ENCODE measurements at places on chromosomes 2 and 18.
A peak's percentile ranks its signal among the peaks of the same experiment; 100 is the strongest.

DNA sequence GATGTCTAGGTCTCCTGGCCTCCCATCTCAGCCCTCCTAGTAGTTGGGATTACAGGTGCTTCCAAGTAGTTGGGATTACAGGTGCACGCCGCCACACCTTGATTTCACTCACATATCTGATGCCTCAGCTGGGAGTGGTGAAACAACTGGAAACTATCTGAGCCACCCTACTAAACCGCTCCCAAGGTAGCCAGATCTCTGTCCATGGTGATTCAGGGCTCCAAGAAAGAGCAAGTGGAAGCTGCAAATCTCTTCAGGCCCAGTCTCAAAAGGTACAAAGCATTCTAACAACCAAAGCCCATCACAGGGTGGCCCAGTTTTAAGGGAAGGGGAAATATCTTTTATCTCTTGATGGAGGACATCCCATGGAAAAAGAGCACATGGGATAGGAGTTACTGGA lies 19.0 kb downstream of the C1GALT1C1L start:
- DNase-seq: no peak

DNA sequence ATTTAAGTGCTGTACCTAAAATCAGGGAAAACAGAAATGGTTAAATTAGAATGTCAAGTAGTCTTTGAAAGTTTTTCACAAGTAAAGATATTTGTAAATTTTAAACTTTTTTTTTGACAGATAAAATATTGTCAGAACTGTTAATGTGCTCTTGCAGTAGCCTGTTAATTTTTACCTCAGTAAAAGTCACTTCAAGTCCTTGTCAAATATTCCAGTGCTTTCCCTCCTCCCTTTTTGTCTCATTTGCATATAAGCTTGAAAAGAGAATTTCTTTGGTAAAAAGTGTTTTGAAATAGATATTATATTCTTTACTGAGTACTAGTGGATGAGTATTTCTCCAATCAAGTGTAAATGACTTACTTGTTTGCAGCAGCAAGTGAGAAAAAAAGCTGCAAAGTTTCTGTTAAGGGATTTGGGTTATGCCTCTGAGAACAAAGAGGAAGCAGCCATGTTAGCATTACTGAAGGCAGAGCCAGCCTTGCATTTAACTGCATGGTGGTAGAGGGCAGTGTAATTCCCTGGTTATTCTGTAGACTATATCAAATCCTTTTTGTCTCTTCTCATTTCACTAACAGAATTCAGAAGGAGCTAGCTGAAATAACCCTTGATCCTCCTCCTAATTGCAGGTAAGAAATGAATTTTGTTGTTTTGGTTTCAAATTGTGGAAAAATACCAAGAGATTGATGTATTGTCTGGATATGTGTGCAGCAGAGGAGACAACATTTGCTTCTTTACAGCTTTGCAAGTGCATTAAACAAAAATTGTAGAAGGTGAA lies 3.2 kb downstream of the UBE2E3 start:
- no peak for DNase-seq

DNA sequence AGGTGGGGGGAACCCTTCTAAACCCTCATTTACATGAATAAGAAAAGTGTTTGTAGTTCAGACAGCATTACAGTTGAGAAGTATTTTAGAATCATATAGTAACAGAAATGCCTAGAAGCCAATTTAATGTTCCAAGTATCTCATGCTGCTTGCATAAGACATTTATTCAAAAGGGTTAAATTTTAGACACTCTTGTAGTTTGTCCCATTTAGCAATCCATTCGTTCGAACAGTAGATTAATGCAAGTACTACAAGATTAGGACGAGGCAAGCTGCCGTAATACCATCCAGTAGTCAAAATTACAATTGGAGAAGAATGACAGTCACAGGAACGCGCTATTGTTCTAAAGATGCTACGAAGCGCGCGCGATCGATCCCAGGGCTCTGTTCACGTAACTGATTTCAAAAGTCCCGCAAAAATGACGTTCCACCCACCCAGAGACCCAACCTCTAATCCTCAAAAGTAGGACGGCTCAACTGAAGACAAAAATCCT lies 1.2 kb downstream of the TMEM237 start:
- DNase-seq: no peak

GRCh38 chr2:142031656-142032055 lies 99.2 kb downstream of the LRP1B start:
- DNase-seq: no peak

GRCh38 chr2:241040081-241040803 lies 41.8 kb downstream of the SNED1 start:
- DNase-seq: no peak

DNA sequence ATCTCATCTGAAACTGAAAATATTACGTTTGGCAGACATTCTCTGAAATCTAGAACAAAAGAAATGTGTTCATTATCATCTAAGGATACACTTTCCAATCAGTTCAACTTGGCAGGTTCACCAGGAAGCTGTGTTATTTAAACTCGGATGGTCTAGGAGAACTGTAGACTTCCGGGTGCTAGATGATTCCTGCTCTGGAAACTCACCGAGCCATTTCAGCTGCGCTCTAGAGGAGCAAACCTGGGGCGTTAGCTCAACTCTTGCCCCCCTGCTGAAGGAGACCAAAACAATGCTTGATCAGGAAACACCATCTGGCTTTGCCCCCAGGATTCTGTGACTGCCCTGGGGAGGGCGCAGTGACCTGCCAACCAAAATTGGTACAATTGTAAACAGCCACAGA lies 22.9 kb downstream of the MLPH start:
- no peak for DNase-seq

GRCh38 chr18:8689517-8689916 lies 15.8 kb upstream of the MTCL1 start:
- no peak for DNase-seq

- DNase-seq: no peak
These were observed 243.4 kb downstream of the RDH14 start for GRCh38 chr2:18317017-18317416.

GRCh38 chr2:228853151-228853550 lies 417.9 kb downstream of the PID1 start:
- DNase-seq: no peak

DNA sequence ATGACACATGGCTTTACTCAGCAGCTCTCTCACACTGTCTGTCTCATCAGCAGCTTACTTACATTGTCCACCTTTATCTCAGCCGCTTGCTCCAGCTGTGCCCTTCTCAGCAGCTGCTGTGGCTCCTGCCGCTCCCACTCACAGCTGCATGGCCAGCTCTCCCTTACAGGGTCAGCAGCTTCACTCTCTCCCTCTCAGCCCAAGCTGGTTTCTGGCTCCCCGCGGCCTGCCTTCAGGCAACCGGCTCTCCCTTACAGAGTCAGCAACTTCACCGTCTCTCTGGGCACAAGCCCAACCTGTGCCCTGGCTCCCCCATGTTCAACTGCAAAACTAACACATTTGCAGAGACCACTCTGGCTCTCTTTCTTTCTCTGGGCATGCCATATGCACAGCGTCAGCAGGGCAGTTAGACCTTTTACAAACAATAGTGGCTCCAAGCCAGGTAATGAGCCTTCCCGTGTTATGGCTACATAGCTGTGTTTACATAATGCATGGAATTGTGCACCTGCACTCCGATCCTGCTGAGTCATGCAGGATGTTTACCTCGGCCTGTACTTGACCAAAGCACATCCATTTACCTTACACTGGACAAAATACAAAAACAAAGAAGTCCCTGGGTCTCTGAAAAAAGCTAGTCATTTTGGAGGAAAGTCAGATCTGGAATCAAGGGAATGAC lies 167.3 kb downstream of the DOK6 start:
- DNase-seq: no peak

DNA sequence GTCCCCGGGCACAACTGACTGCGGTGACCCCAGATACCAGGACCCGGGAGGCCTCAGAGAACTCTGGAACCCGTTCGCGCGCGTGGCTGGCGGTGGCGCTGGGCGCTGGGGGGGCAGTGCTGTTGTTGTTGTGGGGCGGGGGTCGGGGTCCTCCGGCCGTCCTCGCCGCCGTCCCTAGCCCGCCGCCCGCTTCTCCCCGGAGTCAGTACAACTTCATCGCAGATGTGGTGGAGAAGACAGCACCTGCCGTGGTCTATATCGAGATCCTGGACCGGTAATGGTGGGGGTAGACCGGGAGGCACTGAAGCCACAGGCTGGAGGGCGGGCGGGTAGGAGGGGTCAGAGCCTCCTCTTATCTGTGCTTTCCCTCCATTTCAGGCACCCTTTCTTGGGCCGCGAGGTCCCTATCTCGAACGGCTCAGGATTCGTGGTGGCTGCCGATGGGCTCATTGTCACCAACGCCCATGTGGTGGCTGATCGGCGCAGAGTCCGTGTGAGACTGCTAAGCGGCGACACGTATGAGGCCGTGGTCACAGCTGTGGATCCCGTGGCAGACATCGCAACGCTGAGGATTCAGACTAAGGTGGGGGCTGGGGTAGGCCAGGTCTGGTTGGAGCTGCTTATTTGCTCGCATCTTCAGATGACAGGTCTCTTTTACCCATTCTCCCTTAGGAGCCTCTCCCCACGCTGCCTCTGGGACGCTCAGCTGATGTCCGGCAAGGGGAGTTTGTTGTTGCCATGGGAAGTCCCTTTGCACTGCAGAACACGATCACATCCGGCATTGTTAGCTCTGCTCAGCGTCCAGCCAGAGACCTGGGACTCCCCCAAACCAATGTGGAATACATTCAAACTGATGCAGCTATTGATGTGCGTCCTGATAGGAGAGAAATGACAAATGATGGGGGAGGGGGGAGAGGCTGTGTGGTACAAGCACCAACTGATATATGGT lies 780 bp downstream of the HTRA2 start:
- no peak for DNase-seq

GRCh38 chr2:66447677-66448076 lies 12.8 kb downstream of the MEIS1 start:
- no peak for DNase-seq

DNA sequence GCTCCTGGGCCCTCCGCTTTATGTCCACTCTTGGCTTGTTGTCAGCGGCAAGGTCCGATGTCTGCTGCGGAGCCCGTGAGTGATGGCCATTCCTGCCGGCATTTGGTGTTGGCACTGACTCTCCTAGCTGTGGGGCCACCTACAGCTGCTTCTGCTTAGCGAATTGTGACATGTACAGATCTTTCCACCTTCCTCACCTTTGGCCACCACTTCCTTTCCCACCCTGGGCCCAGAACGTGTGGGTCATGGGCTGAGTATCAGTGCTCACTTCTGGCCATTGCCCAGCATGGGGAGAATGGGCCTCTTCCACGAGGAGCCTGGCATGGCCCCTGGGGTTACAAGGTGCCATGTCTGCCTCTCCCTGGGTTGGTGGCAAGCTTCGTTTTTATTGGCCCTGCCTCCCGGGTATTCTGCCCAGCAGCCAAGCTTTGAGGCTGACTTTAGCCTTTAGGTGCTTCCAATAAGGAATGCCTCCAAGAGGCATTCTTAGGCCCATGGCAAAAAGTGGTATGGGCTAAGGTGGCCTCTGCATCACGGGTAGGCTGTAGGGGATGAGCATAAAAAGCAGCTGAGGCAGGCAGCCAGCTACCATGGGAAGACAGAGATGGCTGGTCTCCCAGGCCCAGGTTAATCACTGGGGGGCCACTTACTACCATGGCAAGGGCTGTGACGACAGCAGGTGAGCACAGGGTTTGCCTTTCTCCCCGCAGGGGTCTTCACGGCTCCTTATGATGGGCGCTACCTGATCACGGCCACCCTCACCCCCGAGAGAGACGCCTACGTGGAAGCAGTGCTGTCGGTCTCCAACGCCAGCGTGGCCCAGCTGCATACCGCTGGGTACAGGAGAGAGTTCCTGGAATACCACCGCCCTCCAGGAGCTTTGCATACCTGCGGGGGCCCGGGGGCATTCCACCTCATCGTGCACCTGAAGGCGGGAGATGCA lies 65.8 kb downstream of the EMILIN2 start:
- DNase-seq: no peak

- DNase-seq: peak; percentile 48
These were observed 14.7 kb downstream of the CFLAR start for GRCh38 chr2:201130524-201131186.

- DNase-seq: no peak
These were observed 6.3 kb upstream of the EN1 start for GRCh38 chr2:118853651-118854291.

DNA sequence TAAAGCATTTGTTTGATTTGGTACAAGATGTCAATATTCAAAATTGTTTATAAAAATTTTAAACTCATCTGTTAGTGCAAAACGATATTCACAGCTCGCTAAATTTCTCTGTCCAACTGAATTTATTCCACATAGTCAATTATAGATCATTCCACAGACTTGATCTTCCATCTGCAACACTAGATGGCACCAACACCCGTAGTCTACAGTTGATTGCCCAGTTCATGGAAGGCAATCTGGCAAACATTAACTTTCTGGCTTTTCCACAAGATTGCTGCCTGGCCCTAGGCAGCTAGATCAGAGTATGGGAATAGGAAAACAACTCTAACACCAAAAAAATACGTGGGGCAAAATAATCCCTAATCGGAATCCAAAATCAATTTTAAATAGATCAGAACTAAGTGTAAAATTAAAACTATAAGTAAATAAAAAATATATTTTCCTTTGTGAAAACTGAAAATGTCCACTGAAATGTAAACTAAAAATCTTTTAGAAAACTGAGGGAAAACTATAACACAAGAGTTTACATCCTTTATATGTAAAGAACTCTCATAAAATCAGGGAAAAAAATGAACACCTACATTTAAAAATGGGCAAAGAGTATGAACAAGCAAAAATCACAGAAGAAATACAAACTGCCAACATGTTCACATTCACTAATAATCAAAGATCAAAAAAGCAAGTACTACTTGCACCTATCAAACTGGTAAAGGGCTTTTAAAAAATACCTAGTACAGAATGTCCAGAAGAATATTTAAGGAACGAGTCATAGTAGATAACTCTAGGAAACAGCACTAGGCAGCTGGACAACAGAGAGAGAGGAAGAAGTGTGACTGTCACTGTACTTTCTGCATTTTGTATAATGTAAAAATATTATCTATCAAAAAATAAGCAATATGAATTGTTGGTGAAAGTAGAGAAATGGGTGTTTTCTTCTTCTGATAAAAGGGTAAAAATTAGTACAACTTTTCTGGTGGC lies 35.0 kb downstream of the RTN4 start:
- peak; percentile 21 for DNase-seq

DNA sequence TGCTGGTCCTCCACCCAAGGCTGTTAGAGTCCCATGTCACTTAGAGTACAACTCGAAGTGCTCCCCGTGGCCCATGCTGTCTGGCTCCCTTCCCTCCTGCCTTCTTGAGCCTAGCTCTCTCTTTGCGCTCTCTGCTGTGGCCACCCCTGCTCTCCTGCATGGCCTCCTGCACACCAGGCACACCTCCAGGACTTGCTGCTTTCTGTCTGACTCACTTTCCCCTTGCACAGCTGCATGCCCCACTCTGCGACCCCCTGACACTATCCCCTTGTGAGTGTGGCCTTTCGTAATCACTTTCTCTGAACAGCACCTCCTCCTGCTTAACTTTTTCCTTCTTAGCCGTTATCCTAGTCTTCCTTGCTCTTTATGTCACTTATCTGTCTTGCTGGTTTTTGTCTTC lies 343.6 kb downstream of the TGIF1 start:
- DNase-seq: no peak
